CD4-positive, alpha-beta T cell treated with Interleukin-17A for 4 hours (primary cell): ENCODE measurements at places on chromosomes 1 and 21.

GRCh38 chr1:115946116-115946515 lies 30.2 kb upstream of the SLC22A15 start:
- no peak for DNase-seq

- DNase-seq: no peak
Measured at GRCh38 chr1:53244141-53244540, 5.8 kb upstream of the MAGOH start.

DNA sequence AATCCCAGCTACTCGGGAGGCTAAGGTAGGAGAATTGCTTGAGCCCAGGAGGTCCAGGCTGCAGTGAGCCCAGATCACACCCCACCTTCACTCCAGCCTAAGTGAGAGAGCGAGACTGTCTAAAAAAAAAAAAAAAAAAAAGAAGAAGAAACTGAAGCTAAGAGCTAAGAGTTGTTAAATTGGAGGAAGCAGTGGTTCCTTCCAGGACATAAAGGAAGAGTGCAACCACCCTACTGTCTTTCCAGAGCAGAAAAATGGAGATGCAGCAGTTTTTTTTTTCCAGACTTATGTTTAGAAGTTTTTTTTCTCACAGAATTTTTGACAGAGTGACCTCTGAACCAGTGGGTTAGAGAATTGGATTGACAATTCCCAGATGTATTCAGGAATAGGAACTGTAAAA lies 88.7 kb downstream of the HLX start:
- no peak for DNase-seq

DNA sequence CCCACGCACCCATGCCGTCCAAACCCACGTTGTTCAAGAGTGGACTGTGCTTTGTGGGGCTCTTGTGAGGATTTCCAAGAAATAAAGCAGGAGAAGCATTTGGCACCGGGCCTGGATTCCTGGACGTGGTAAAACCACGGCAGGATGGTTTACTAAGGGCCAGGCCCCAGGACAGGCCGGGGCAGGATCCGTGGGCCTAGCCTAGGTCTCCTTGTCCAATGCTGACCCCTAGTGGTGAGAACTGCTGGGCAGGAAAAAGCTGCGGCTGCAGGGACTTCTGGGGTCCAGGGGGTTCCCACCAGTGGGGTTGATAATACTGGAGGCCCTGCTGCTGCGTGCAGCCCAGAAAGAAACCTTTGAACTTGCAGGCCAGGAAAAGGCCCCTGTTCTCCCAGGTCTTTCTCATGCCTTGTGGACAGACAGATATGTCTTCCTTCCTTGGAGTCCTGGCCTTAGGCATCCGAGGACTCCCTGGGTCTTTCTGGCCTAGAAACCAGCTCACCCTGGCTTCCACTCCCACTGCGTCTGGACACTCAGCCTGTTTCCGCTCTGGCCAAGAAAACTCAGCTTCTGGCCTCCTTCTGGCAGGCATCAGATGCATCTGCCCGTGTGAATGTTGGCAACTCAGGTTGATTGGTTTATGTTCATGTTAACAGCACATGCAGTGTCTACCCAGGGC lies 106.9 kb upstream of the TMEM51 start:
- peak; percentile 54 for DNase-seq

DNA sequence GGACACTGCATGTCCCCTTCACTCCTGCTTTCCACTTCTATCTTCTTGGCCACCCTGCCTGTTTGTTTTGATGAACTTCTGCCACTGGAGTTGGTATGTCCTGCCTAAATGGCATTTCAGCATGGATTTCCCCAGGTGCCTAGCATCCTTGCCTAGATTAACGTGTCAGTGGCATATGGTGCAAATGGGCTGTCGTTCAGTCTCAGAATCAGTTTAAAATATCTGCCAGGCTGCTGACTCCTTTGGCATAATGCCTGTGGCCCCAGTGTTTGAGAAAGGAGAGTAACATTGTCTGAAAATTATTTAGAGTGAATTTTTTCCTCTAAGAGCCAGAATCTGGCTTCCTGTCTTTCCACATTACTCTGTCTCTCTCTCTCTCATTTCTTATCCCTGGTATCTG lies 64.9 kb upstream of the BARHL2 start:
- no peak for DNase-seq

- DNase-seq: no peak
Measured at GRCh38 chr1:245687636-245688535, 533.1 kb downstream of the KIF26B start.

DNA sequence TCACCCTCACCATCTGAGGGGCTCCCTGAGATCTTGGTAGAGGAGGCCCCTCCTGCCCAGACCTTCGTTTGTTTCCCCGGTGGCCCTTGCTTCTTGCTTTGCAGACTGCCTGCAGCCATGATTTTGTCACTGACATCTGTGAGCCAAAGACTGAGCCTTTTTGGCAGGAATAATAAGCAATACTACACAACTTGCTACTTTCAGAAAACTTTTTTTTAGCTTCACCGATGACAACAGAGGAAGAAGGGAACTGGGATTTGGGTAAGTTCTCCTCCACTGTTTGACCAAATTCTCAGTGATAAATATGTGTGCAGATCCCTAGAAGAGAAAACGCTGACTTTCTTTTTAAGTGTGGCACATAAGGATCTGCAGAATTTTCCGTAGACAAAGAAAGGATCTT lies 11.7 kb upstream of the CD101 start:
- DNase-seq: no peak

DNA sequence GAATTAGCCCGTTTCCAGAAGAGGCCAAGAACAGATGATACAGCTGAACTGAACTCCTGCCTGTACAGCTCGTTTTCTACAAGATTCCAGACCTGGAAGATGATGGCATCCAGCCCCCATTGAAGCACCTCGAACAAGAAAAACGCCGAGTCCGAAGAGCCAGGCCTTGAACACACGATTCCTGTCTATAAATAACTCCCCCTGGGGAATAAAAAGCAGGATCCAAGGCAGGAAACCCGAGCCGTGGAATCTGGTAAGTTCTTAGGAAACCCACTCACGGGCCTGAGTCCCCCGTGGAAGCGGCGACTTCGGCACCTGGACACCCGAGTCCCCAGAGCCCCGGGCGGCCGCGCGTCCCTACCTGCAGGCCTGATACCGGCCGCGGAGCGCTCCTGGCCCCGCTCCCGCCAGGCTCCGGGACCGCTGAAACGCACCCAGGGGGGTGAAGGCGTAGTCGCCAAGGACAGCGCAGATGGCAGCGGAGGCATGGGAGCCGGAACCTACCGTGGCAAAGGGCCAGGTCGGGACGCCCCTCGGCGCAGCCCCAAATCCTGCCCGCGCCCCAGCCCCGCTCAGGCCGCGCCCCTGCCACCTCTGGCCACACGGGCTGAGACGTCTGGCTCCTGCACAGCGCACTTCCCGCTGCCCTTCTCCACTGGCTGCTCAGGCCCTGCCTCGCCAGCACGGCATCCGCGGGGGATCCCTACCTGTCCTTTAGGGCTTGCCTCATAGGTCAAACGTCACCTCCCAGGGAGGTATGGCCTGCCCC lies 14.0 kb upstream of the HLCS start:
- DNase-seq: peak; percentile 24

DNA sequence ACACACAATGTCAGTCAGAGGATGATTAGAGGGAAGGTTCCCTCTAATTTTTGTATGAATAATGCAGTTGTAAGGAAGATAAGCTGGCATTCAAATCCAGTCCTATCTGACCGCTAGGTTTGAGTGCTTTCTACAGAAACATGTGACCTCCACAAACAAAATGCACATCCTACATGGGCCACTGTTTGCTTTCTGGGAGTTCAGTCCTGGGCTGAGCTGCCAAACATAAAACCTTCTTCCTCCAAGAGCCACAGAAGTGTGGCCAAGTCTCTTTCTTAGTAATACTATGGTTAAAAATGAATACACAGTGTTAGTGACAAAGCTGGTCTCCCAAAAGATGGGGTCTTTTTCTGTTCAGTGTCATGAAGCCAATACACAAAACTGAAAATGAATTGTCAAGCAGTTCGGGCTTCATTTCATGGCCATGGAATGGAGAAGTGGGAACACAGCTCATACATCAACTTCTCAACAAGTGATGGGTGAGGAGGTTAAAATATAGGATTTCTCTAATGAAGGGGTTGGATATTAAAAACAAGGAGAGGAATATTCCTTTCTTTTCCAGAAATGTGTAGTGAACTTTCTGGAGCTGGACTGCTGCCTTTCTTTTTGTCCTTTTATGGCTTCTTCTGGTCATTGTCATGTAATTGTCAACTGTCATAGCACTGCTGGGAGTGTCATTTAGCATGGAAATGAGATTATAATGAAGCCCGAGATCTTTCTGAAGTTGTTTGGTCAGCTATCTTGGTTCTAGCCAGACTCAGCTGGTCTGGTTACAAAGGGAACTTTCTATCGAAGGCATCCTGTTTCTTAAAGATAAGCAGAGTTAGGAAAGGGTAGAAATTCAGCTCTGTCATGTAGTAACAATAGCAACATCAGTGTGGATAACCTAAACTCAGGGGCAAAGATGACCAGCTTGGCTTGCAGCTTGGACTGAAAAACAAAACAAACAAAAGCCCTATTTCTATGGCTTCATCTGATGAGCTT lies 135.1 kb downstream of the CHD1L start:
- no peak for DNase-seq

GRCh38 chr1:28281608-28282425 lies 22.5 kb downstream of the SESN2 start:
- no peak for DNase-seq

DNA sequence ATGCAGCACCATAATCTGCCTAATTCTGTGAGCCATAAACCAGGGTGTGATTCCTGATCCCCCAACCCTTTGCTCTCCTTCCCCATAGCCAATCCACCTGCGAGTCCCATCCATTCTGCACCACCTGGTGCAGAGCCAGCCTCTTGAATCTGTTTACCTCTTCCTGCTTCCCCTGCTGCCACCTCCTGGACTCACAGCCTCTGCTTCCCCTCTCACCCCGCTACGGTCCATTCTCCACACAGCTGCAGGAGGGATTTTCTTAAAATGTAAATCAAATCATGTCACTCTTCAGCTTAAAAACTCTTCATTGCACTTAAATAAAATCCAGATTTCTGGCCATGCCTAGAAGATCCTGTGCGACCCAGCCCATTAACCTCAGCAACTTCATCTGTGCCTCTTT lies 186.7 kb downstream of the FOXD2 start:
- DNase-seq: no peak

DNA sequence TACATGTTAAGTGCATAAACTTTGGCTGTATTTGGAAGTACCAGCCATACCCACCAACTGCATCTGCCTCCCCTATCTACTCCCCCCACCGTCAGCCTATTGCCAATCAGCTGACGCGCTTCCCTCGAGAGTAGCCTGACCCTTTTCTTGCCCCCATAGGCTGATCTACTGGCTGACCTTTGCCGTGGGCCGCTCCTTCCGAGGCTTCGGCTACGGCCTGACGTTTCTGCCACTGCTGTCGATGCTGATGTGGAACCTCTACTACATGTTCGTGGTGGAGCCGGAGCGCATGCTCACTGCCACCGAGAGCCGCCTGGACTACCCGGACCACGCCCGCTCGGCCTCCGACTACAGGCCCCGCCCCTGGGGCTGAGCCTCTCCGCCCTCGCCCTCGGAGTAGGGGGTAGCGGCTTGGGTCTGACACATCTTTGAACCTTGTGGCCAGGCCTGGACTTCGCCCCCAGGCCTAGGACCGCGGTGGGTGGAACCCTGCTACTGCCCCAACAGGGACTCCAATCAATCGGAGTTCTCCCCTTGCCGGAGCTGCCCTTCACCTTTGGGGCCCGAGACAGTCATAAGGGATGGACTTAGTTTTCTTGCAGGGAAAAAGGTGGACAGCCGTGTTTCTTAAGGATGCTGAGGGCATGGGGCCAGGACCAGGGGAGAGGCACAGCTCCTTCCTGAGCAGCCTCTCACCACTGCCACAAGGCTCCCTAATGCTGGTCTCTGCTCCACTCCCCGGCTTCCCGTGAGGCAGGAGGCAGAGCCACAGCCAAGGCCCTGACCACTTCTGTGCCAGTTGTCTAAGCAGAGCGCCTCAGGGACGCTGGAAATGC lies 4.0 kb downstream of the GLMP start:
- DNase-seq: peak; percentile 29
